ENCODE measurements at places on chromosomes 1 and 21. TPM values are rescaled to one million over a fixed set of nuclear protein-coding genes. Genes with fewer than 3 reads are reported as not detected.

CDCP2 gene
- total RNA-seq, result not detected

UBL4B gene
- total RNA-seq, result not detected

NHLH1 gene
- not detected for total RNA-seq

FCAMR gene
- total RNA-seq, result not detected

TMIGD3 gene
- total RNA-seq, result 2.4 TPM

PTGER3 gene
- 70.1 TPM for total RNA-seq

CD34 gene
- total RNA-seq, result 142 TPM

SYNJ1 gene
- total RNA-seq, result 12.1 TPM

All from ascending aorta (tissue), 2 donors.